ENCODE measurements at places on chromosomes 7 and 10.

DNA sequence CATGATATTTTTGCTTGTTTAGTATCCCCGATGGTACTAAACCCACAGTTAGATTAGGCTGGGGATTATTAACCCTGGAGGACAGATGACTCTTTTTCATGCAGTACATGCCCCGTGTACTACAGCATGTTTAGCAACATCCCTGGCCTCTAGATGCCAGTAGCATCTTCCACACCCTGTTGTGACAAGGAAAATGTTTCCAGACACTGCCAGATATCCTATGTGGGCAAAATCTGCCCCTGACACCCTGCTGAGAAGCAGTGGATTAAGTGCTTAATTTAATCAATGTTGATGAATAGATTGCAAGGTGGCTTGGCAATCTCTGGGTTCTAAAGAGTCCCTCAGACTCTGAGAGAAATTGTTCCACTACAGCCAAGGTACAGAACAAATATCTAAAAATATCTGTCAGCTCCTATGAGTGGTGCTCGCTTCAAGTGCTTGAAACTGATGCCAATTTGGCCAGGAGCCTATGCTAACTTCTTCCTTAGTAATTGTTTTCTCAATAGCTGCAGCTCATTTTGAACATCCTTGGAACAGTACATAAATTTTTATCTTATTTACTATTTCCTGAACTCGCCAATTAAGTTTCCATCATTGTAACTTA, 247.0 kb downstream of the SORCS1 start:
- no peak for DNase-seq

GRCh38 chr7:140196361-140197217, 19.8 kb upstream of the KDM7A start:
- no peak for DNase-seq

- DNase-seq, result no peak
Observed at GRCh38 chr7:7751243-7752092, 33.1 kb upstream of the RPA3 start.

DNA sequence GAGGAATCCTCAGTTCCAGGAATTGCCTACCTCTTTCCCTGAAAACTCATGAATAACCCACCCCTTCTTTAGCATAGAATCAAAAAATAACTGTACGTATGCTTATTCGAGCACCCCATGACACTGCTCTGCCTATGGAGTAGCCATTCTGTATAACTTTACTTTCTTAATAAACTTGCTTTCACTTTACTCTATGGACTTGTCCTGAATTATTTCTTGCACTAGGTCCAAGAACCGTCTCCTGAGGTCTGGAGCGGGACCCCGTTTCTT, 11.1 kb downstream of the CCL24 start:
- DNase-seq, result no peak

DNA sequence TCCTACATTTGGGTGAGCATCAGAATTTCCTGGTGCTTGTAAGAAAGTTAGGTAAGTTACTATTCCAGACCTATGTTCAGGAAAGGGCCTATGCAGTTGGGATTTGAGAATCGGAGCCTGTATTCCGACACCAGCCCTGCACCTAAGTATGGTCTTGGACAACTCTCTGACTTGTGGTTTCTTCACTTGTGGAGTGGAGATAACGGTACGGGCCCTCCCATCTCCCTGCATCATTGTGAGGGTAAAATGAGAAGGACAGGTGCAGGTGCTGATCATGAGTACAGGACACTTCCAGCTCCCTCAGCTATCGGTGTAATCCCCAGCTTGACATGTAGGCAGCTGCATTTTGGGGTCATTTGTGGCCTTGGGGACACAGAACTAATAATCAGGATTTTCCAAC, 138.3 kb upstream of the NAMPT start:
- no peak for DNase-seq

- DNase-seq, result no peak
Observed at GRCh38 chr7:50321487-50322067, 17.1 kb downstream of the IKZF1 start.

GRCh38 chr7:158908552-158908951, 52.2 kb downstream of the DYNC2I1 start:
- DNase-seq, result no peak

DNA sequence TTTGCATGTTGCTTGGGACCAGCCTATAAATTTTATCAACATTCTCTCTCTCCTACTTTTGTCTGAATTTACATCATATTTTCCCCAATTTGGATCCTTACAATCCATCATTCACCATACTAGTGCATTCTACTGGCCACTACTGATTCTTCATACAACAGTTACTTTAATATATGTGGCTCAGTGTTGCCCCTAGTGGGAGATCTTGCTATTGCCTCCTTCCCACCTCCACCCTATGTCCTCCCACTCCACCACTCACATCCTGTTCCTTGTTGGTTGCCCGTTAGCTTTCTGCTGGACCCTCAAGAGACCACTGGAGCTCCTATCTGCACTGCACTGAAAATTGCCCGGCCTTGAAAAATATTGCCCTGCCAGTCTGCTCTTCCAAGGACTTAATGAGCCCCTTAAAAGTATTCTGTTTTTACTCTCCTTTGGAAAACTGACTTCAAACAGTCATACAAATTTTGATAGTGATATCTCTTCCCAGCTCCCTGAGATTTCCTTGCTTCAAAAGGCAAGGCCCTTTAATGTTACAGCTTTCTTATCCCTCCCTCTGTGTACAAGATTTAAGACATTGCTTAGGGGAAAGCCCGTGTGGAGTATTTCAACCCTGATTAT, 243.2 kb upstream of the TMEM229A start:
- peak; percentile 31 for DNase-seq

- DNase-seq, result no peak
Observed at GRCh38 chr10:108904163-108904838, 1019.0 kb downstream of the XPNPEP1 start.

All from GM20000 (cell line).